ENCODE measurements at places on chromosomes 2 and 18.

DNA sequence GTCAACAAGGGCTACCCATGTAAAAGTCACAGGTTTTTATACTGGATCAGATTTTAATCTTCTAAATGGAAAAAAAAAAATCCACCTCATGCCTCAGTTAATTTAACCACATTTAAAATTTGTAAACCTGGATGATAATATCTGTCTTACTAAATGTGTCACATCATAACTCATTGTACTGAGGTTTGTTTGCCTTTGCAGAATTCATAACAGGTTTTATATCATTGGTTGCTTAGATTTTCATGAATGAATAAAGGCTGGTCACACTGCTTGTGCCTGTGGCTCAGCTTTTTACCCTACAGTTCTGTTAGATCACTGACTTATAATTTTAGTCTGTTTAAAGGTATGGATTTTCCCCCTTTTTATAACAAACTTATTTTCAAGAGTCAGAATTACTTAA, 48.9 kb downstream of the PSMD14 start:
- DNase-seq, result no peak

DNA sequence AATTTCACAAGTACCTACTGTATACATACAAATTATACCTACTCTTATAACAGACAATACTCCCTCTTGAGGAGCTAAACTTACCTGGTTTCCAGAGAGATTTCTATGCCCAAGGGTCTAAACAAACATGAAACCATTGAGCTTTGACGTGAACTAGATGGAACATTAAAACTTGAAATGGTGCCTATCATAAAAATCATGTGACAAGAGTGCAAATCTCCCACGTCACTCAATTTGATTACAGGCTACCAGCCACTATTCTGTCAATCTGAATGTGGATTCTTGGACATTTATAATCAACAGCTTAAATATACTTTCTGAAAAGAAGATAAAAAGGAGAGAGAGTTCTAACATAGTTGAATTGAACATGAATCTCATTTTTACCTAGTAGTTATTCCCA, 297.1 kb upstream of the SESTD1 start:
- no peak for DNase-seq

DNA sequence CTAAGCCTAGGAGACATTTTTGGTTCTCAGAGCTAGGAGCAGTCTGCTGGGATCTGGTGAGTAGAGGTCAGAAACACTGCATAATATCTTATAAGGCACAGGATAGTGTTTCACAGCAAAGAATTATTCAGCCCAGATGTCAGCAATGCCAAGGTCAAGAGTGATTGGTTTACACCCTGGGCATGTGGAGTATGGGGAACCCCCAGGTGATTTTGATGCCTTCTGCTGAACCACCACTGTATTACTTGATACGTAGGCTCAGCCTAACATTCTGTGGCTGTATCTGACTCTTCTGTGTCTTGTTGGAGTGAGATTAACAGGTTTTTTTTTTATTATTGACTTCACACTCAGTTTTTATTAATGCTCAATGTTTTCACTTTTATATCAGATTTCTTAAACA, 6.0 kb downstream of the DDX18 start:
- DNase-seq, result no peak

DNA sequence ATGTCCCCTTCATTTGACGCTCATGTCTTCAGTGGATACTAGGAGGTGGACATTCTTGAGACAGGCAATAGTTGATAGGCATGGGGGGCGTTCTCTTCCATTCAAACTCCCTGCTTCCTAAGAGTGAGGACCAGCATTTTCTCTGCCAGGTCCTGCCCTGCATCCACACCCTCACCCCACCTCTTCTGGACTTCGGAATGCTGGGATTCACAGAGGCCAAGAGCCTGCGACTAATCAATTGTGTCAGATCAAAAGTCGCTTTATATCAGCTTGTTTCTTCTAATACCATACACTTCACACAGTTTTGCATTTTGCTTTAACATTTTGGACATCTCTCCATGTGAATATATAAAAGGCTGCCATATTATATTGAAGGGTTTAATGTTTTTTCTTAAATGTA, 210.7 kb downstream of the CCDC102B start:
- DNase-seq, result no peak

DNA sequence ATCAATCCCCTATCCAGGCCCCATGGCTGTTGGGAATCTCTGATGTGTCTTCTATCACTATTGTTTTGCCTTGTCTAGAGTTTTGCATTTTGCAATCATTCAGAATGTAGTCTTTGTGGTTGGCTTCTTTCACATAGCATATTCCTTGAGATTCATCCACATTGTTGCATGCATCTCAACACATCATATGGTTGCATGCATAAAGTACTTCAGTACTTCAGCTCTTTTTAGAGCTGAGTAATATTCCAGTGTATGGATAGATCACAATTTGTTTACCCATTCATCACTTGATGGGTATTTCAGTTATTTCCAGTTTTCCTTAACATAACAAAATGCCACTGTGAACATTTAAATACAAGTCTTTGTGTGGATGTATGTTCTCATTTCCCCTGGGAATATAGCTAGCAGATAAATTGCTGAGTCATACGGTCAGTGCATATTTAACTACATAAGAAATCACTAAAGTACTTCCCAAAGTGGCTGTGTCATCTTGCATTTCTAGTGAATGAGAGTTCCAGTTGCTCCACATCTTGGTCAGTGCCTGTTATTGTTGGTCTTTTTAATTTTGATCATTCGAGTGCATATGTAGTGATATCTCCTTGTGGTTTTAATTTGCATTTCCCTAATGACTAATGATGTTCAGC, 138.8 kb downstream of the BCL11A start:
- DNase-seq, result peak; percentile 38

DNA sequence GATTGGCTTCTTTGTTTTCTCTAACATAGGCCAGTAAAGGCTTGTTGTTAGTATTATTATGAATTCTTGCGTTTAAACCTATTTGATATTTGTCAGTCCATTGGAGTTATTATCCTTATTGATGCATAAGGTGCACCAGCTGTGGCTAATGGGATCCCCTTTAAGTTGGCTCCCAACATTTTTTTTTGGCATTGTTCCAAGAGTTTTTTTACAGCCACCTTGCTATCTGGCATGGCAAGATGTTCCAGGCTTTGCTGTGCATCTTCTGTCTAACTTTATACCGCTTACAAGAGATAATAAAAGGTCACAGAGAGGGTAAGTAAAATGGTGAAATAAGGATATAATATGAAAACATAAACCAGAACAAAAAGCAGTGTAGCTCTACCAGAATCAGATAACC, 157.5 kb upstream of the TACR1 start:
- DNase-seq, result no peak

DNA sequence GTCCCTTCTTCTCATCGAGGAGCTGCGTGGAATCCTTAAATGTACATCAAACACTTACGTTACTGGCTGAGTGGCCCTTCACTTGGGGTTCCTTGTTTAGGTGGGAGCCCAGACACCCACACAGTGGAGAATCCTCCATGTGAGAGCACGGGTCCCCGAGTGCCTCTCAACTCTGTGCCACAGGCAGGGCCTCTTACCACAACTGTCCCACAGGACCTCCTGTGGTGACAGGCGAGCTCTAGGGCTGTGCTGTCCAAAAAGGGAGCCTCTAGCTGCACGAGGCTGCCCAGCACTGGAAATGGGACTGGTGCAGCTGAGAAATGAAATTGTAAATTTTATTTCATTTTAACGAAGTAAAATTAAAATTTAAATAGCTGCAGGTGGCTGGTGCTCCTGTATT, 145.7 kb downstream of the DYSF start:
- DNase-seq, result no peak

- DNase-seq, result no peak
These were observed 203.5 kb downstream of the MGAT5 start for GRCh38 chr2:134457353-134457752.

DNA sequence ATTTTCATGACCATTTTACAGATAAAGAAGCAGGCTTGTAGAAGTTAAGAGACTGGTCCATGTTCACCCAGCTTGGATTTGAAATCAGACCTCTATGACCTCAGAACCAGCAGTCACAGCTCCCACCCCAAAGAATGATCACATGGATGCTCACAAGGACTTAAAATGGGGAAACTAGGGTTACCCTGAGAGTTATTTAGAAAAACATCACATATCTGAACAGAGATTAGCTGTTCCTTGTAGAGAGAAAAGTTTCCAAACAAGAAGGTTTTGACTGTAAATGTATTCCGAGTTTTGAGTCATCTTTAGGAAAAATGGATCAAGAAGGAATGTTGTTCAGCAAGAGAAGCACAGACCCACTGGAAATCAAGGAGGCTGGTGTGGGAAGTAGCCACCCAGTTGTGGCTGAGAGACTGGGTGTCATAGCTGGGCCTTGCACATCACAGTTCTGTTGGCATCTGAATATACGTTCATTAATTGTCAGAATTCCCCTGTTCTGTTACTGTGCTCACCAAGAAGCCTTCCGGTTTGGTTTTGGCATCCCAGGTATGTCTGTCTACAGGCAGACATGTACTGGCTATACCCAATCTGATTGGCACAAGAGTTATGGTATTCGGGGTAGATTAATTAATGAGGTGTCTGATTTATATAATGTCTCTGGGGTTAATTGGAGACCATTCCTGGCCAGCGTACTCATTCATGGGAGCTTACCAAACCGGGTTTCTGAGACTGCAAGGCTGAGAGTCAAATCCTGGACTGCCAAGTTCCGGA, 371.8 kb upstream of the SLC14A2 start:
- DNase-seq, result no peak

DNA sequence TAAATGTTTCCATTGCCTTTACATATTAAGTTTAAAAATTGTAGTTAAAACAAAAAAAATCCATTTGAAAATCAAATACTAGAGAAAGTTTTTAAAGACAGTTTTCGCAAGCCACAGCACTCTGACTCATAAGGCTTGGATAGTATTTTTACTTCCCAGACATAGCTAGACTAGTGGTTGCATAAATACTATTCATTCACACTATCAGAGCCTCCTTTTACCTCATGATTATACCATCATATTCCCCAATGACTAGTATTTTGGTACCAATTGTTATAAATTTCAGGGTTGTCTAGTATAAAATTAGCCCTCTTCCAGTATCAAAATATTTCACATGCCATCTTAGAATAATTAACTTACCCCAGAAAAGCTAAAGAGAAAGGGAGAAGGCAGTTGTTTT, 393.5 kb downstream of the ERBB4 start:
- DNase-seq, result no peak

DNA sequence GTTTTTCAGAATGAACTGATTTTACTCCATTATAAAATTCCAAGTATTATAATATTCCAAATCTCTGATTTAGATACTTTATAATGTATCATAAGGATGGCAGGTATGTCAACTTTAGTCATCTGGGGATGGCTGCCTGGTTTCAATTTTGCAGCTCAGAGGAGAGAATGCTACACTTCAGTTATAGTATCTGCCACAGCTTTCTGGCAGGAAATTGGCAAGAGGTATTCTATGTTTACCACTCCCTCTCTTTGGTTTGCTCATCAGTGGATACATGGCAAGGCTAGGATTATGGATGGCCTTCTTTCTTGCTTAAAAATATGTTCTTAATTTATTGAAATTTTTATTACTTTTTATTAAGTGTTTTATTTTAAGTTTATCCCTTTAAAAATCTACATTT, 67.0 kb upstream of the TNFRSF11A start:
- no peak for DNase-seq

GRCh38 chr2:35082072-35082471, 1273.5 kb upstream of the CRIM1 start:
- DNase-seq, result peak; percentile 42

GRCh38 chr2:215979620-215980019, 33.7 kb downstream of the MREG start:
- DNase-seq, result peak; percentile 11

- DNase-seq, result no peak
These were observed 23.8 kb upstream of the KCNJ13 start for GRCh38 chr2:232800166-232800565.

- DNase-seq, result peak; percentile 12
These were observed 2.3 kb upstream of the EXOC6B start for GRCh38 chr2:72827966-72828646.

DNA sequence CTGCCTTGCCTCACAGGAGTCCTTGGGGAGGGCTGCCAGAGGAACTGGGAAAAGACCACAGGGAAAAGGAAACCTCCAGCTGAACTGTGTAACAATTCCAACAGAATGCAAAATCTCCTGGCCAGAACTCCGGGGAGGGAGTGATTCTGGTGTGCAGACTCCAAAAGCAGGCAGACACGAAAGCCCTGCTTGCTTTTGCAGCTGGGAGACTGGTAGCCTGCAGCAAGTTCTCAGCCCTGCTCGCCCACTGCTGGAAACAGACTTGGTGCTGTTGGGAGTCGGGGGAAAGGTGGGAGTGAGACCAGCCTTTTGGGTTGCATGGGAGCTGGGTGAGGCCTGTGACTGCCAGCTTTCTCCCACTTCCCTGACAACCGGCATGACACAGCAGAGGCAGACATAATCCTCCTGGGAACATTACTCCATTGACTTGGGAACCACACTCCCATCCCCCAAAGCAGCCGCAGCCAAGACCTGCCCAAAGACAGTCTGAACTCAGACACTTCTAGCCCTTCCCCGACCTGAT, 26.0 kb upstream of the NMI start:
- DNase-seq, result no peak

DNA sequence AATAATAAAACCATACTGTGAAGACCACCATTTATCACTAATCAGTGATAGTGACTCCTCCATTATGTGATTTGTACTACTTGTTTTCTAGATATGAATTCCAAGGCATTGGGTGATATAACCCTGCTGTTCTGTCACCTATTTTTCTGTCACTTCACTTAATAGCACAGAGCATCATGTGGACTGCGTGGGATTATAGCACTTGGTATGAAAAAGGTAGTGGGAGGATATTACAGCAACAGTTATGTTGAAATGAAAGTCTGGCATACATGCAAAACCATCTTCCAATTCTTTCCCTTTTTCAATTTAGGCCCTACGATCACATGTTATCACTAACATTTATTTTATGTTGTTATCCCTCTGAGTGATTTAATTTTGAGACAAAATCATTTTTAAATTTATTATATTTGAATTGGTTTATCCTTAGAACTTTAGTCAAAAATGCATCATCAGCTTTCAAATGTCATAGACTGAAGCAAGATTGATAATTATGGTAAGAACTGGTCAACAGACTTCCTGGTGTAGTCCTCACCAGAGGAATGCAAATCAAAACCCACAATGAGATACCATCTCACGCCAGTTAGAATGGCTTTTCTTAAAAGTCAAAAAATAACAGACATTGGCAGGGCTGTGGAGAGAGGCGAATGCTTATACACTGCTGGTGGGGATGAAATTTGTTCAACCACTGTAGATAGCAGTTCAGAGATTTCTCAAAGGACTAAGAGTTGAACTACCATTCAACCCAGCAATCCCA, 242.6 kb downstream of the IKZF2 start:
- no peak for DNase-seq

DNA sequence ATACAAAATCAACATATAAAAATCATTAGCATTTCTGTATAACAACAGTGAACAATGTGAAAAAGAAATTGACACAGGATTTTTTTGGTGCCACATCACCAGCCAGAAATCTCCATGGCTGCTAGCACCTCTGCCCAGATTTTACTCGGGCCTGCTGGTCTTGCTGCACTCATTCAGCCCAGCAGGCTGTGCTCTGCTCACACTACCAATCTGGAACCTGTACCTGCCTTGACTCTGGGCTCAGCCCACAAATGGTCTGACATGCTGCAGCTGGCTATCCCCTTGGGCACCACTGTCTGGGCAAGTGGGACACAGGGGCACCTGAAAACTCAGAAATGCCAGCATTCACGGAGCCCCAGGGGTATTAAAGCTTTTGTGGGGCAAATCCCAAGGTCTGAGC, 392.5 kb upstream of the NRXN1 start:
- DNase-seq, result peak; percentile 3

GRCh38 chr2:168311261-168311910, 64.0 kb upstream of the STK39 start:
- DNase-seq, result no peak

Data from A549 (cell line).